NCI-H446 treated with DMSO at 0.1 percent for 48 hours (cell line): ENCODE measurements at places on chromosomes 2 and 18.

GRCh38 chr2:152791979-152792378, 73.6 kb downstream of the ARL6IP6 start:
- no peak for DNase-seq

DNA sequence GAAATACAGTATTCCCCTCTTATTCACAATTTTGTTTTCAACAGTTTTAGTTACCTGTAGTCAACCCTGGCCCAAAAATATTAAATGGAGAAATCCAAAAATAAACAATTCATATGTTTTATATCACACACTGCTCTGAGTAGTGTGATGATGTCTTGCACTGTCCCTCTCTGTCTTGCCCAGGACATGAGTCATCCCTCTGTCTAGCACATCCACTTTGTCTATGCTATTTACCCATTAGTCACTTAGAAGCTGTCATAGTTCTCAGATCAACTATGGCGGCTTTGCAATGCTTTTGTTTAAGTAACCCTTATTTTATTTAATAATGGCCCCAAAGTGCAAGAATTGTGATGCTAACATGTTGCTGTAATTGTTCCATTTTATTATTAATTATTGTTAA, 380.6 kb upstream of the REG3G start:
- DNase-seq: no peak

GRCh38 chr2:39837856-39838453, 58.9 kb upstream of the THUMPD2 start:
- no peak for DNase-seq

DNA sequence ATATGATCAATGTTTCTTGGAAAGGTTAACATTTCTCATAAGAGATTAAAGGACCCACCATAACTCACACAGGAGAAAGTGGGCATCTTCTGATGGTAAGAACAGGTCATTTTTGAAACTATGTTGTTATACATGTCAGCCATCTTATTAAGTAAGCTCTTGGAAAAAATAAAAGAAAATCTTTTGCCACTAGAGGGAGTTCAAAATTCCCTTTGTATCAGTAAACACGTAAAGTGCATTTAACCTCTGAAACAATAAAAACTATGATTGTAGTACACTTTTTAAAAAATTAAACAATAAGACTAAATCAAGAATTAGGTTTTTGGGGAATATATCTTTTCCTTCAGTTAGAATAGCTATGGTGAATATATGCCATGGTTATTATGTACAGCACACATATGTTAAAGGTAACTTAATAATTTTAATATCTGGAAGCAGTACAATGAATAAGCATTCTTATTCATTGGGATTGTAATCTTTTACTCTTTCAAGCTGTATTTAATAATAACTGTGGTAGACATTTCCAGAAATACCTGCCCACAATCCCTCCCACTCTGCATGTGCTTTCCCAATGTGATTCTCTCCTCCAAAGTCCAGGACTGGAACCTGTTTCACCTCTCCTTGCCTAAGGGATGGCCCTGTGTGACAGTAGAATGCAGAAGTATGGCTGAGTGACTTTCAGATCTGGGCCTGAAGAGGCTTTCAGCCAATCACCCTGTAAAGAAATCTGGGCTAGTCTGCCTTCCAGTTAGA, 64.2 kb downstream of the RBMS1 start:
- DNase-seq: peak; percentile 25

GRCh38 chr2:151297882-151298281, 8.4 kb upstream of the NMI start:
- DNase-seq: no peak

DNA sequence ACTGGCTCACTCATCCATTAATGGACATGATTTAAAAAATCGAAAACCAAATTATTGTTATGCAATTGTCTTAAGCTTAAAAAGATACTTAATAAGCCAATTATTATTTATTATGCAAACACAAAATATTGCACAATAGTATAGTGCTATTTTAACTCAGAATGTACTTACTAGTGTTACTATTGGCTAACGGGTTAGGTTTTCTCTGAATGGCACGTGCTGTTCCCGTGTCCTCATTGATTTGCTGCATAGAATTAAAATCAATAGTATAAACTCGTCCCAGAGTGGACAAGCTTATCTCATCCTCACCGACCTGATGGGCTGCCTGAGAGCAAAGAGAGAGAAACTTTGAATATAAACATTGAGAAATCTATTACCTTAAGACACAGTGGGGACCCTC, 91.2 kb upstream of the DNER start:
- no peak for DNase-seq

DNA sequence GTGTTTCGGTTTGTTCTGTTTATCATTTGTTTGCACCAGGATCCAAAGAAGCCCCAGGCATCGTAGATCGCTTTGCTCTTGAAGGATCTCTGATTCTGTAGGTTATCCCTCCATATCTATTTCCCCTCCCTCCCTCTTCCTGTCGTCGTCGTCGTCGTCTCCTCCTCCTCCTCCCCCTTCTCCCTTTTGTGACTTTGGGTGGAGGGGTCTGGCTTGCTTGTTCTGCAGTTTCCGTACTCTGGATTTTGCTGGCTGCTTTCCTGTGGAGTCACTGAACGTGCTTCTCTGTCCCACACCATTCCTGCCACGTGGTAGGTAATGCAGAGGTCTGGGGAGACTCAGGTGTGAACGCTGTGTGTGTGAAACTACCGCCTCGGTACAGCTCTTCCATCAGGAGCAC, 225.0 kb downstream of the LDLRAD4 start:
- DNase-seq: no peak

- DNase-seq: no peak
Measured at GRCh38 chr2:171309455-171310286, 124.1 kb downstream of the METTL8 start.

DNA sequence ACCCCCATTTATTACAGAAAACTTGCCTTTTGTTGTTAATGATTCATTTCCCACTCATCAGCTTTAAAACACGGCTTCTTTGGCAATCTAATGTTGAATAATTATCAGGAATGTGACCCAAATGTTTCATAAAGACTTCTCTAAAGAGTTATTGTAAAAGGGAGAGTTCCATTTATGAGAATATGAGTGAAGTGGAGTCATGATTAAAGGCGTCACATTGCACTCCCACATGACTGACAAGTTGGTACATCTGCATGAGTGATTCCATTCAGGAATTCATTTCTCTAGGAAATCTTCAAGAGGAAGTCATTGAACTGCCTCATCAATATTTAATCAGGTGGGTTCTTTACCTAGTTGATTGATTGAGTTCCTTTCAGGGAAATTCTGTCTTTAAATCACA, 184.8 kb downstream of the LNPK start:
- DNase-seq: no peak

DNA sequence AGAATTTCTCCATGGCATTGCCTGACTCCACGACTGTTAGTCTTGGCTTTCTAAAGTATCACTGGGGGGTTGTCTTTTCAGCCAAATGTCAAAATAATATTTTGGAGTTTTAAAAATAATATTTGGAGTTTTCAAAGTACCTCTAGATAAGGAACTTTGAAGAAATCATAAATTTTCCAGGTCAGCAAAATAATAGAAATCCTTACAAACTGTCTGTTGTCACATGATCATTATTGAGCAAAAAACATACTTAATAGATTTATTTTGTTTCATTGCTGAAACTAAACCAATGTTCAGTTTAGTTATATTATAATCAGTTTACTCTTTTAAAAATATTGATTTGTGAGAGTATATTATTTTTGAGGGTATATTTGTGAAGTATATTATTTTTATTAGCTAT, 85.7 kb downstream of the APLF start:
- no peak for DNase-seq

GRCh38 chr2:67846370-67847070, 216.3 kb downstream of the C1D start:
- DNase-seq: no peak

DNA sequence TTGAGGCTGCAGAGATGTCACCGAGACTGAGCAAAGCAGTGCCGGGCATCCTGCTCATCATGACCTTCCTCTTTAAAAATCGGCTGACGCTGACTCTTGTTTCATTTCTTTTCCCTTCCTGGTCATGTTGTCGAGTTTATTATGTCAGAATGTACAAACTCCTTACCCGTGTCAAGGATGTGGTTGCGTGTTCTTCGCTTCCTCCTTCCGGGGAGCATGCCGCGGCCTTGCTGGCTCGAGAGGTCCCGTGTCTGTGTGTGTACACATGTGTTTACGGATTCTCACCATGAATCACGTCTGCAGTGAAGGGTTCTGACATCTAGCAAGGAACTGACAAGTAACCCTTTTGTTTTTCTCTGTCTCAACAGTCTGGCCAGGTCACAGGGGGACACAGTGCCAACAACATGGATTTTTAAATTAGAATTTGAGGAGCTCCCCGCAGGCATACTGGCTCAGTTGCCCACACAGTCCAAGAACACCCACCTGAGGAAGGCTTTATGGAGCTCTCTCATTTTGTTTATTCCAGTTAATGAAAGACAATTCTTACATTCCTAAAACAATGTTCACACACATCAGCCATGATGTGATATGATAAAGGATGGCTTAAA, 60.2 kb downstream of the MYT1L start:
- DNase-seq: no peak

DNA sequence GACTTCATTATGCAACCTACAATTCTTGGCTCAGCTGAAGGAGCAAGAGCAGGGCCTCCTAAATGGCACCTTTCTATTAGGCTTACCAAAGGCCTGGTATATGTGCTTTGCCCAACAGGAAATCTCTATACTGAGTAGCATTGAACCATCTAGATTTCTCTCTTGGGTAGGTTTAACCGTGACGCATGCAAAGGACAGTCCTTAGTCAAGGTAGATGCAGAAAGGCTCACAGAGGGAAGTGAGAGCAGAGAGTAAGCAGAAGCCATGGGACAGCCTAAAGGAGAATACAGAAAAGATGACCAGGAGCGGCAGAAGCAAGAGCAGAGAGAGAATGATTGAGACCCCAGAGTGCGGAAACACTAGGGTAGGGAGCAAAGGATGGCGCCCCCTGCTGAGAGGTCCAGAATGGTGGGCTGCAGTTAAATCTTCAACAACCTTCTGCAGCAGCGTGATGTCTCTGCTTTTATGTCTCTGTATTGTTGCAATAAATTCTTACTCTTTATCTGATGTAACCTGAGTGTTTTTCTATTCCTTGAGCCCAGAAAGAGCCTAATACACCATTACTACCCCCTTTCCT, 4.7 kb upstream of the OSBPL1A start:
- no peak for DNase-seq

DNA sequence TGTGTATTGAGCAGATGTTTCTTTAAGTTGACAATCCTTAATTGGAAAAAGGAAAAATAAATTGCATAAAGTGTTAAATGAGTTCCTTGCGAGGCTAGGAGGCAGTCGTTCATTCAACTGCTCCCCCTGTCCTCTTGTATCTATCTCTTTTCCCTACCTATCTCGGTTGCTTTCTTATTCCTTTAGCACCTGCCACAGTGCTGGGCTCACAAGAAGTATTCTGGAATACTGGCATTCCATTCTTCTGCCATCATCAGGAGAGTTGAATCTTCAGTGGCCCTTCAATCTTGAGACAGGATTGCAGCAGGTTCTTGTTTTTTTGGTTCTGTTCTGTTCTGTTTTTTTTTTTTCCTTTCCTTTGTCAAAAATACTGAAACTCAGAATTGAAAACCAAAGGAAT, 143.1 kb upstream of the AQP4 start:
- DNase-seq: no peak

DNA sequence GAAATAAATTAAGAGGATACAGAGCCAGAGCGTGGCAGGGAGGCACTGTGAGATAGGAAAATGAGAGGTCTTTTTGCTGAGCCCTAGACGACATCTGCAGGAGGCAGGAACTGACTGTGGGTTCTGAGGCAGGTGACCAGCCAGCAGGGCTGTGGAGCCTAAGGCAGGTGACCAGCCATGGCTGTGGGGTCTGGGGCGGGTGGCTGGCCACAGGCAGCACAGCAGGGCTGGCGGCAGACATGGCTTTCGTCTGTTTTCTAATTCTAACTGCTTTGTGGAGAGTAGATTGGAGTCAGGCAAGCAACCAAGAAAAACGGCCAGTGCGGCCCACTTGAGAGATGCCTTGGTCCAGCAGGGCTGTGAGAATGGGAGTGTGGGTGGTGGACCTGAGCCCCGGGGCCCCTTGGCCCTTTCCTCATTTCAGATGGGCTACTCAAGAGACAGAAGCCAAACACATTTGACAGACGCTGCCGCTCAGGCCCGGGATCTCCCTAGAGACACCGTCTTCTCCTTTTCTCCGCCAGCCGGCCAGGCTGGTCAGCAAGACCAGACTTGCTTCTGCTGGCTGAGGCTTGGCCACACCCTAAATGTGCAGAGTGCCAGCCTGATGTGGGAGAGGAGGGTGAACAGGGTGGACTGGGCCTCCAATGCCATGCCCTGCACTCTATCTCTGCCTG, 19.7 kb upstream of the GNAL start:
- DNase-seq: no peak

- DNase-seq: no peak
Measured at GRCh38 chr2:124450481-124450880, 425.4 kb downstream of the CNTNAP5 start.

GRCh38 chr2:68743531-68743930, 8.9 kb downstream of the ARHGAP25 start:
- no peak for DNase-seq

DNA sequence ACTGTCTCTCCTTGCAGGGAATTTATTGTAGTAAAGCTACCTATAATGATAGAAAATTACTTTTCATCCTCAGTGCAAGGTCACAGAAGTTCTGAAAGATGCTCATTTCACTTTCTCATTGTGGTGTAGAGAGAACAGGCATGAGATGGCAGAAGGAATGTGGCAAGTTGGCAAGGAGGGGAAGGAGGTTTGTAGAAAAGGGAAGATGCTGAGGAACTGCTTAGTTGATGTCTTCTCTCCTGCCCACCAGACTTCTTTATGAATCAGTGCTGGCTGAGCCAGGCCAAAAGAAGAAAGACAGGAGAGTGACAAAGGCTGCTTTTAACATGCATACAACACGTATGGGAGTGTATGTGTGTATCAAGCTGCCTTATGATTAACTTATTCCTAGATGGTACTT, 164.4 kb downstream of the PRPF40A start:
- DNase-seq: no peak

DNA sequence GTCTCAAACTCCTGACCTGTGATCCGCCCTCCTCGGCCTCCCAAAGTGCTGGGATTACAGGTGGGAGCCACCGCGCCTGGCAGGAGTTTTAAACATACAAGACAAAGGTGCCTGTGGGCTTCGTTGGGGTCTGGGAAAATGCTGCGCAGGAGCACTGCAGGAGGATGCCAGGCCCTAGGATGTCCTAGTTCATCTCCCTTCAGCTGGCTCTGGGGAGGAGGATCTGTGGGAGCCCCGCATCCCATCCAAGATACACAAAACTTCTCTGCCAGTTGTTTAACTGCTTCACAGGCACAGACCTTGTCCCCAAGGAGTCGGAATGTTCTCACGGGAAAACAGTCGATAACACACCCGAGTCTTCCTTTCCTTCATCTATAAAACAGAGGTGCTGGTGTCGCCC, 89.1 kb downstream of the POLR1A start:
- DNase-seq: no peak
